ENCODE measurements at places on chromosomes 2 and 18.

DNA sequence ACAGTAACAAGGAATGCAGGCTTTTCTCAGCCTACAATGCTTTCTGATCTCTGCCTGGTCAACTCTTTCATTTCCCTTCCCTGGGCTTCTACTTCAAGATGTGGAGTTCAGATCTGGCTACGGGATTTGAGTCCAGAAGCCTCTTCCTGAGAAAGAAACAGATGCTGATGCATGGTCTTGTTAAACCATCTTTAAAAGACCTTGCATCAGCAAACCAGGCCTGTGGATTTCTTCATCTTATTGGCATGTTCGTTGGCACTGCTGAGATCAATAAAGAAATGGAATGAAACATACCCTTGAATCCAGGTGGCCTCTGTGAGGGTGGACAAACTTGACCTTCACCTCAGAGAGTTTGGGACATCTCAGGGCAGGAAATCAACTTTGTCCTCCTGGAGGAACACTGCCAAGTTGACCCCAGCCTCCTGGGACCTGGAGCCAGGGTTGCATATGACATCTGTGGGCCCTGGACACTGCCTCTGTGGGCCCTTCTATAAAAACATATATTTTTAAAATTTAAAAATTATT, 21.4 kb downstream of the IGFBP2 start:
- DNase-seq, result no peak

- DNase-seq, result no peak
These were observed 35.7 kb downstream of the NOL10 start for GRCh38 chr2:10654069-10654468.

- peak; percentile 54 for DNase-seq
These were observed 135.6 kb downstream of the RBMS1 start for GRCh38 chr2:160358046-160358445.

DNA sequence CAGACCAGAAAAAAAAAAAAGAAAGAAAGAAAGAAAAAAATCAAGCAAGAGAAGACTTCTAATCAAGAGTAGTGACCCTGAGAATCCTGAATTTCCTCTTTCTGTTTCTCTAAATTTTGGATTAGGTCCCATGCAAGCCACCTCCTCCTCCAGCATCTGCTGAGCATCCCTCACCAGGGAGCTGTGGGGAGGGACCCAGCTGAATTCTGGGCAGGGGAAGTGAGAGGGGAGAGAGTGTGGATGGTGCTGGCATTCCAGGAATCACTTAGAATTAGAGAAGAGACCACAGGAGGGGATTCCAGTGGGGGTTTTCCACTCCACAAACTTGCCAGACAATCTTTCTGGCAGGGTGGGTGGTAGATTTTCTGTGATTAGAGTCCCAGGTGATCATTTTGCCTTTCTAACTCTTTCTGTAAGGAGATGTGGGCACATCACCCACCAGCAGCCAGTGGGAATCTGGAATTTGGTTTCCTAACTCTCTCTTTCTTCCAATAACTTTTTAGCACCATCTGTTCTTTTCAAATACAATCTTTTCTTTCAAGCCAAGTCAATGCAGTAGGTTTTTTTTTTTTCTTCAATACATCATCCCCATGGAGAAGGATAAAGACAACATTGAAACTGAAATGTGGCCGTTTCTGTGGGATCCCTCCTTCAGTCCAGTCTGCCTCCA, 279.2 kb downstream of the CLIP4 start:
- DNase-seq, result no peak
